ENCODE measurements at places on chromosomes 3 and 15. TPM values are rescaled to one million over a fixed set of nuclear protein-coding genes. Genes with fewer than 3 reads are reported as not detected.

- no peak for DNase-seq
Measured at GRCh38 chr3:45564172-45564571, 30.4 kb upstream of the LIMD1 start.

The CCR3 gene
- 36.7 TPM for total RNA-seq

The GDPGP1 gene
- total RNA-seq: 9.5 TPM

- no peak for DNase-seq
Measured at GRCh38 chr3:141407825-141408224, 39.5 kb downstream of the ZBTB38 start.

DNA sequence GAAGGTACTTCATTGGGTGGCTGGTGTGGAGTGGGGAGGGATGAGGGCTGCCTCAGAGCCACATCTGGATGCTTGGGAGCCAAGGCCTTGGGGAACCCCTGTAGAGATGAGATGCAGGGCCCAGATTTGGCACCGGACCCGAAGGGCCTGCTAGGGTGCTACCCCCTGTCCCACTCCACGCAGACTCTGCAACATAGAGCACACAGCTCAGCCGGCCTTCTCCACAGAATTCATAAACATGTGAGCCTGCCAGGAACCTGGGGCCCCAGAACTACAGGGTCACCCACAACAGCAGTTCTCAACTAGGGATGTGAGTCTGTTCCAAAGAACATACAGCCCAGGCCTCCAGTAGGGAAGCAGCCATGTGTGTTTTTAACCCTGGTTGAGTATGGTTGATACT, 62.8 kb downstream of the LRIG1 start:
- DNase-seq: no peak

- no peak for DNase-seq
Measured at GRCh38 chr3:88336894-88337293, 187.1 kb downstream of the C3orf38 start.

DNA sequence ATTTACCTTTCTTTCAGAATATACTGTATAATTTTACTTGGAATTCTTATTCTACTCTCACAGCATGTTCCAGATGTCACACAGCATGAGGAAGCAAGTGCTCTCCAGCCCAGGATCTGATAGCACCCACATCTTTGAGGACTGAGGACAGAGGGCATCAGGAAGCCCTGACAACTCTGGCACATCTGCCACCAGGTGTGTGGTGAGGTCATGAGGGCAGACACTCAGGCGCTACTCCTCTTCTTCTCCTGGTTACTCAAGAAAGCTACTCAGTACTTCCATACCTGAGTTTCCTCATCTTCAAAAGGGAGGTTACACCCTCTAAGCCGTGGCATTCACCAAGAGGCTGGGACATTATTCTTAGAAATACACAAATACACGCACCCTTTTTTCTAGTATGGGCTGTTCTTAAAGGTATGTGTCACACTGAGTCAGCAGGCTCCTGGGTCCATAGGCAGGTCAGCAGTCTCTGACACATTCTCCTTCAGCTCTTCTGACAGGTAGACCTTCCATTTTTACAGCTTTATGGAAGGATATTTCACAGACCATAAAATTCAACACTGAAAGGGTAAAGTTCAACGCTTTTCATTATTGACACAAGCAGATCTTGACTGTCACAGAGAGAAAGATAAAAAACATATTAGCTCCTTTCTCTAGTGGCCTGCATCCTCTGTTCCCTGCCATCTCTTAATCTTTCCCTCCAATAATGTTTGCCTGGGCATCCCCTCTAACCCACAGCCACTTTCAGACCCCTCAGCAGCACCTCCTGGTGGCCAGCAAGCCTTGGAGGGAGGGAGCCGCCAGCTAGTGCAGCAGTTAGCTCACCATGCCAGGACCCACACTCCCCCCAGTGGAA, 103.2 kb upstream of the TJP1 start:
- DNase-seq: no peak

DNA sequence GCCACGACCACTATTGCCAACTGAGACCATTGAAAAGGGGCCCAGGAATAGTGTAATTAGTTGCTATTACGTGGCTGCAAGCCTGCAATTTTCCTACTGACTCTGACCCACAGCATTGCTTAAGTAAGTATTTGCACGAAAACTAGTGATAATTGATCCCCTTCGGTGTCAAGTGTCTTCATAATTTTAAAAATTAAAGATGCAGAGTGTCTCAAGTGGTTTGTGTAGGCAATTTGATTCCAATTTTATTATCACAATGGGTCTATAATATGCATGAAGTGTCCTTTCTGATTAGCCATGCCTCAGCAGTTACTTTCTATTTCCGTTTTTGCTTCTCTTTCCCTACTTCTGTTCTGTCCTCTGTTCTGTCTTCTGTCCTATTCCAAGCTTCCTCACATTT, 259.2 kb downstream of the C3orf38 start:
- no peak for DNase-seq

GRCh38 chr3:39668420-39668819, 141.0 kb upstream of the MYRIP start:
- DNase-seq: peak; percentile 36

The LRRN1 gene
- 0.85 TPM for total RNA-seq

DNA sequence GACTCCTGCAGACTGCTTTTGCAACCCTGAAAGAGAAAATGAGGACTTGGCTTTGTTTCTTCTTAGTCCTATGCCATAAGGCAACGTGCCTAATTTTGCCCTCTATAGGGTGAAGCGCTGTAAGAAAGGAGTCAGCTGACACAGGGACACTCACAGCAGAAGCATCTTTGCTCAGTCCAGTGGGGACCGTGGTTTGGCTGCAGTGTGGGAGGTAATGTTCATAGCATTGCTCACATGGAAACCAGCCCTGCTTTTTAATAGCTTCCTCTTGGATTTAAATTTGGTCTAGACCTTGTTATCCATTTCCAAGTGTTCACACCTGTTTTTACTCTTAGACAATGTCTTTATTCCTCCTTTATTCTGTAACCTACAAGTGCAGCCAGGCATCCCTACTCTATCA, 1032.1 kb downstream of the NTRK3 start:
- DNase-seq: no peak

The DIPK2A gene
- 18.7 TPM for total RNA-seq

DNA sequence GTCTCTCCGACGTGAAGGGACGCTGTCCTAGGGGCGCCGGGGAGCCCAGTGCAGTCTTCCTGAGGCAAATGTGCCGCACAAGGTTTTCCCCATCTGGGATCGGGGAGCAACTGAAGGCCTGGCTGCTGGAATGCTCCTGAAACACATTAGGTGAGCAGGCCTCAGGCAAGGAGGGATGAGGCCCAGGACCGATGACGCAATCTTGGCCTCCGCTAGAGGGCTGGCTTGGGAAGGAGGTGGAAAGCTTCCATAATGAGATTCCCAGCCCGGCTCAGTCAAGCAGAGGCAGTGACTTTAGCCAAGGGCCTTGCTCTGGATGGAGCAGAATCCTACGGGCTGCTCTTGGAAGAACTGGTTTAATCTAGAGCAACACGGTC, 50.8 kb downstream of the CPN2 start:
- no peak for DNase-seq

GRCh38 chr3:178602856-178603255, 66.6 kb downstream of the KCNMB2 start:
- no peak for DNase-seq
